Right lung (tissue), 10 donors: ENCODE measurements at places on chromosomes 2 and 18. TPM values are rescaled to one million over a fixed set of nuclear protein-coding genes. Genes with fewer than 3 reads are reported as not detected.

GRCh38 chr2:119691189-119691588, 12.2 kb downstream of the TMEM177 start:
- DNase-seq = no peak

- DNase-seq = no peak
Measured at GRCh38 chr2:121161272-121161671, 123.7 kb downstream of the TFCP2L1 start.

GRCh38 chr2:215692387-215693079, 256.7 kb upstream of the FN1 start:
- DNase-seq = no peak

- DNase-seq = no peak
Measured at GRCh38 chr18:58578835-58579560, 49.9 kb downstream of the ALPK2 start.

DNA sequence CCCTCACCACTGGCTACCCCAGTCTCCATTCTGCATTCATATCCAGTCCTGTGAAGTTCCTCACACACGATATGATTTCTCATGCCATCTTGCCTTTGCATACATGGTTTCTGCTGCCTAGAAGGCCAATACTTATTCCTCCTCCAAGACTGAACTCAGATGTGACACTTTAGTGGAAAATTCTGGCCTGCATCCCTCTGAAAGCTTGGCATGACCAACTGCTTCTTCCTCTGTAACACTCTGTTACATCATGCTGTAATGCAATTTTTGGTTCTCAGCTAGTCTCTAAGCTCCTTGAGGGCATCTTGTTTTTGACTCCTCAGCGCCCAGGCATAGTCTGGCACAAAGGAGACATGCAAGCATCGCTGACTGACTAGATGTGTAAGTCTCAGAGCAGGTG, 12.6 kb downstream of the FAM161A start:
- DNase-seq = no peak

- no peak for DNase-seq
Measured at GRCh38 chr18:389658-390357, 110.7 kb downstream of the COLEC12 start.

DNA sequence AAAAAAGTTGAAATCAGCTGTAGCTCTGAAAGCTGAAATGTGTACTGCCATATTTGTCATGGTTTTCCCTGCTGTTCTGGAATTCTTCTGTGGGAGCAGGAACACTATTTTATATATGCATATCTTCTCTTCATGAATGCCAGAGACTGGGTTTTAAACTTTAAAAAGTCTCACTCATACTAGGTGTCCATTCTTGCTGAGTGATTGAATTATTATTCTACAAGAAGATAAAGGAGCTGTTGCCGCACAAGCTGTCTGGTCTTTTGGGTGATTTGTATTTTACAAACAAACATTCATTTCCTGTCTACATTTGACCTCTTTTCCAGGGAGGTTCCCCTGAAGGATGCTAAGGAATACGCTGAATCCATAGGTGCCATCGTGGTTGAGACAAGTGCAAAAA, 40.5 kb upstream of the TXNDC2 start:
- DNase-seq = no peak

- no peak for DNase-seq
Measured at GRCh38 chr2:101617188-101617587, 80.3 kb upstream of the MAP4K4 start.

- DNase-seq = no peak
Measured at GRCh38 chr2:10847008-10847407, 34.4 kb upstream of the PDIA6 start.

TRPM8 gene
- 0.11 TPM for polyA plus RNA-seq

FABP1 gene
- not detected for polyA plus RNA-seq

TBR1 gene
- 0.06 TPM for polyA plus RNA-seq

SPEG gene
- polyA plus RNA-seq = 35.0 TPM

MC4R gene
- 0.87 TPM for polyA plus RNA-seq
